GM23338 (cell line): ENCODE measurements at places on chromosomes 1 and 21. TPM values are rescaled to one million over a fixed set of nuclear protein-coding genes. Genes with fewer than 3 reads are reported as not detected.

ADAMTS4 gene
- 4.7 and 5.2 TPM in 2 replicates for total RNA-seq

CFHR3 gene
- 0.17 and 2.0 TPM in 2 replicates for total RNA-seq

LRP8 gene
- 71.1 and 72.4 TPM in 2 replicates for total RNA-seq

SPATA17 gene
- 1.3 and 3.5 TPM in 2 replicates for total RNA-seq

CNIH4 gene
- total RNA-seq: 47.4 and 53.5 TPM in 2 replicates

ST6GALNAC5 gene
- 12.7 and 19.2 TPM in 2 replicates for total RNA-seq

LSS gene
- total RNA-seq: 216 and 237 TPM in 2 replicates

INSRR gene
- total RNA-seq: not detected in 2 replicates

PROX1 gene
- total RNA-seq: 0.39 and 0.49 TPM in 2 replicates

IFI6 gene
- 6.3 and 9.4 TPM in 2 replicates for total RNA-seq

CD164L2 gene
- total RNA-seq: 1.2 and 2.8 TPM in 2 replicates

MAST2 gene
- 20.7 and 57.7 TPM in 2 replicates for total RNA-seq

ETV3L gene
- not detected in 2 replicates for total RNA-seq

TMEM82 gene
- not detected in 2 replicates for total RNA-seq

CRNN gene
- not detected in 2 replicates for total RNA-seq

SLAMF1 gene
- total RNA-seq: not detected in 2 replicates

CAMK1G gene
- total RNA-seq: 0.76 and 2.8 TPM in 2 replicates

HES3 gene
- 49.7 and 50.4 TPM in 2 replicates for total RNA-seq

OR6K3 gene
- total RNA-seq: not detected in 2 replicates

FAM89A gene
- total RNA-seq: 3.2 and 4.9 TPM in 2 replicates

RBM11 gene
- 6.8 and 8.3 TPM in 2 replicates for total RNA-seq
